Suprapubic skin (tissue), 4 donors: ENCODE measurements at places on chromosomes 6 and 20. TPM values are rescaled to one million over a fixed set of nuclear protein-coding genes. Genes with fewer than 3 reads are reported as not detected.

DNA sequence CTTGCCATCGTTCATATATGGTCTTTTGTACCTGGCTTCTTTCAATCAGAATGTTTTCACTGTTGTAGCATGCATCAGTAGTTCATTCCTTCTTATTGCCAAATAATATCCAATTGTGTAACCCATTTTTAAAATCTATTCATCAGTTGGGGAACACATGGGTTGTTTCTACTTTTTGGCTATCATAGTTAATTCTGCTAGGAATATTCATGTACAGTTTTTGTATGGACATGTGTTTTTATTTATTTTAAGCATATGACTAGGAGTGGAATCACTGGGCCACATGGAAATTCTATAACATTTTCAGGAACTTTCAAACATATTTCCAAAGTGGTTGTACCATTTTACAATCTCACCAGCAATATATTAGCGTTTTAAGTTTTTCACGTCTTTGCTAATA is 187.4 kb upstream of the PRND start:
- DNase-seq, result no peak

GRCh38 chr6:136494059-136494458 is 56.2 kb downstream of the MAP7 start:
- DNase-seq, result no peak

GRCh38 chr6:77466055-77466450 is 2.8 kb upstream of the HTR1B start:
- no peak for DNase-seq

DNA sequence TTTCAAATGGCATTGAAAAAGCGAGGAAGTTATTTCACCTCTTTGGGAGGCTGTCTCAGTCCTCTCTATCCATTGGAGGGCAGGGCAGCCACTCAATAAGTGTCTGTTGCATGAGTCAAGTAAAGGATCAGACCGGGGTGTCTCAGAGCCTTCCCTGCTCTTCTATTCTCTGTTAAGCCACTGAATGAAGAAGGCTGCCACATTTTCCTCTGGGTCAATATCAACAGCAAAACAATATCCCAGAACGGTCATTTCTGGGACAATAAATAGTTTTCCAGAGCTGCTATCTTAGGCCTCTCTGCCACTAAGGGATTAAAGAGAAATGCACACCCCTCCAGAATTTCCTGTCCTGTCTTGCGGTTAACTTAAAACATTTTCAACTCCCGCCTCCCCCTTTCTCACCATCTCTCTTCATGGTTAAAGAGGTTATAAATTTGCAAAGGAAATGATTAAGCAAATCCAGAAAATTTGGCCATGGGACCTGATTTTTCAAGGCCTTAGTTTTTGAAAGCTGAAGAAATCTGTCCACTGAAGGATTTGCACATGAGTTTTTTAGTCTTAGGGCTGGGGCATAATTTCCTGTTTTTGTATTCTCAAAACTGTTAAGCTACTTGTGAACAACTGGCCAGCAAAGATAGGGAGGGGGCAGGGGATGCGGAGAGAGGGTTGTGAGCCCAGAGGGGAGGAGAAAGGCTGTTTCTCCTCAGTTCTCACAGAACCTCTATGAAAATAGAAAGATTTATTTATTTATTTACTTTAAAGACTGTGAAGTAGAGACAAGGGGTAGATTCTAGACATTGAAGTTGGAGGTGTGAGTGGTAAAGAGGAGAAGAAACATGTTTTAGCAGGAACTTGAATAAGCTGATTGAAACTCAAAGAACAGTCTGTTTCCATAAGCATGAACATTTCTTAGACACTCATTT is 135.7 kb downstream of the BCAS1 start:
- DNase-seq, result peak; percentile 60

- DNase-seq, result no peak
These were observed 396.9 kb upstream of the EYS start for GRCh38 chr6:66103954-66104353.

DNA sequence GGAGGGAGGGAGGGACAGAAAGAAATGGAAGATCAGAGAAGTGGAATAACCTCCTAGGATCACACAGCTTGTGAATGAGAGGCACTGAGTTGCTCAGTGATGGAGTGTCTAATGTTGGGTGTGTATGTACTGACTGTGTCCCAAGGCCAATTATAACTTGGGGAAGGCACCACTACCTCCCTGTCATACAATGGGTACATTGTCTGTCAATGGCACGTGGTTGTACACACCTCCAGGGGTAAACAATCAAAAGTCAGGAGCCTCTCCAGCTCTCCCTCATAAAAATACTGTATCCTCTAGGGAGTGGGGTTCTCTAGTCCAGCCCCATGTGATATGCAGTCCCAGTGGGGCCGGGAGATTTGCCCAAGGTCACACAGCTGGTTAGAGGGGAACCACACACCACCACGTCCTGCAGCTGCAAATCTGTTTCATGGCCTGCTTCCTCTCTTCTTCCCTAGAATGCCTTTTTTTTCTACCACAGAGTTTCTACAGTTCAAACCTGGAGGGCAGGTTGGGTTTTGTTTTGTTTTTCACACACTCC is 112.5 kb downstream of the SNX5 start:
- DNase-seq, result no peak

- no peak for DNase-seq
These were observed 85.6 kb upstream of the BEND6 start for GRCh38 chr6:56869346-56869745.

DNA sequence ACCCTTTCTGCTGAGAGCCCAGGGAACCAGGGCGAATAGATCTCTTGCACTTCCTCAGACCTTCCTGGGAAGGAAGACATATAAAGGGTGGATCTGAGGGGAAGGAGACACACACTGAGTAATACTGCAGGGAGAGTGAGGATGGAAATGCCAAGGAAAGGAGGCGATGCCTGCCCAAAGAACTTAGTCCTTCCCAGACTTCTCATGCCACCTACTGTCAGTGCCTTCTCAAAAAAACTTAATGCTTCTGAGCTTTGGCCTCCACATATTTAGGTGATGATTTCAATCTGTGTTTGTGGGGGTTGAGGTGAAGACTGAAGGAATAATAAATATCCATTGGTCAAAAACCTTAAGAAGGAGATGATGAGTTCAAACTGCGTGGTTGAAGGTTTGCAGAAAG is 9.7 kb downstream of the BTN3A1 start:
- DNase-seq, result no peak

DNA sequence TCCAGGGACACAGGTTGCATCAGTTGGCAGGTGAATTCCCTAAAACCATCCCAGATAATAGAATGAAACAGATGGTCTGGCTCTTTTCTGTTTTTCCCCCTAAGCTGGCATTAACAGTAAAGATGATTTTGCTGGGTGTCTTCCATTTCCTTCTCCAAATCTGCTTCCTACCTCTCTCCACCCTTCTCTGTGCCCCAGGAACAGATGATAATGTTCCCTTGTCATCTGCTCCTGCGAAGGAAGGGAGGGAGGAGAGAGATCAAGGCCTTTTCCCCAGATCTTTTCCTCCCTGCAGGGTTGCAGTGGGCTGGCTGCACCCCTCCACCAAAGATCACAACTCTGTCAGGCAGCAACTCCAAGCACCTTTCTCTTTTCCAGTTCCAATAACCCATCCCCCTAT is 156.5 kb upstream of the PRDM1 start:
- no peak for DNase-seq

DNA sequence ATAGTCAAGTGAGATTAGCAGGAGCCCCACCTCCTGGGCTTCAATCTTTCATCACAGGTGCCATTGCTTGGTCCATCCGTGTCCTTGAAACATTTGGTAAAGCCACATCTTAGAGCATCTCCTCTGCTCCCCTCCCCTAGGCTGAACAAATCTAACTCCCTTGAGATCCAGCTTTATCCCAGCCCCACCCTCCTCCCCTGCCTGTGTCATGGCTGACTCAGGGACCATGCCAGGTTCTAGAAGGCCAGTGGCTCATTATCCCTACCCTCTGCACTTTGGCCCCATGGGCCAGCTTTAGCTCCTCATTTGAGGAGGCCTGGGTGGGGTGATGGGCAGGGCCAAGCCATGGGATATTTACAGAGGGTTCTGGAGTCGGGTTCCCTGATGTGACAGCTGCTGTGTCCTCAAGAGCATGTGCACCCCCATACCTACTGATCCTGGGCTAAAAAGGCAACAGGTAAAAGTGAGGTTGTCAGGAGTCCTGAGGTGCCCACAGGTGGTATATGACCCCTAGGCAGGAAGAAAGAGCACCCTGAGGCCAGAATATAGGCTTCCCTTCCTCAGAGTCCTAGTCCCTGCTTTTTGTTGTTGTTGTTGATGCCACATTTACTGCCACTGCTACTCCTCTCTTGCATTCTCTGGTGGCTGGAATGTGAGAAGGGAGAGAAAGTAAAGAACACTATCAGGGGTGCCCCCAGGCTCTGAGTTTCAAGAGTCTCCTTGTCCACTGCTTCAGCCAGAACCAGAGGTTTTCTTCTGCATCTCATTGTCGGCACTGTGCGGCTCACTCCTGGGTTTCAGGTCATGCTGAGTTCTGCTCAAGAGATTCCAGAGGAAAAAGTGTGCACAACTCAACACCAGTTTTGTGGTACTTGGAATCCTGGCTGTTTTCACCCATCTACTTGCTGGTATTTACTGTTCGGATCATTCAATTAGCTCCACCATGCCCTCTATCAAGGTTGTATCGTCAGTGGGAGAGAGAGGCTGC is 228.4 kb downstream of the LRFN2 start:
- peak; percentile 49 for DNase-seq

DNA sequence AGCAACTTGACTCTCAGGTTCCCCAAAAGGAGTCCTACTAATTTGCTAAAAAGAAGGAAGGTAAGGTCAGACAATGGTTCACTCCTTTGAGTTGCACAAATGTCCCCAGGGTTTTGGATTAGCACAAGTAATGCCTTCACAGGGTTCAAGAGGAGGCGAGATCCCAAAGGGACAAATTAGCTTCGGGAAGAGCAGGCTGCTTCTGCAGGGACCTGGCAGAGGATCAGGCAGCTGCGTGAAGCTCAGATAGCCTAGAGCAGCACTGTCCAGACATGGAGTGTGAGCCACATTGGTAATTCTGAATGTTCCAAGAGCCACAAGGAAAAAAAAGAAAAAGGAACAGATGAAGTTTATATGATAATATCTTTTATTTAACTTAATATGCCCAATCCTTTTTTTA is 115.4 kb downstream of the CFAP61 start:
- DNase-seq, result no peak

DNA sequence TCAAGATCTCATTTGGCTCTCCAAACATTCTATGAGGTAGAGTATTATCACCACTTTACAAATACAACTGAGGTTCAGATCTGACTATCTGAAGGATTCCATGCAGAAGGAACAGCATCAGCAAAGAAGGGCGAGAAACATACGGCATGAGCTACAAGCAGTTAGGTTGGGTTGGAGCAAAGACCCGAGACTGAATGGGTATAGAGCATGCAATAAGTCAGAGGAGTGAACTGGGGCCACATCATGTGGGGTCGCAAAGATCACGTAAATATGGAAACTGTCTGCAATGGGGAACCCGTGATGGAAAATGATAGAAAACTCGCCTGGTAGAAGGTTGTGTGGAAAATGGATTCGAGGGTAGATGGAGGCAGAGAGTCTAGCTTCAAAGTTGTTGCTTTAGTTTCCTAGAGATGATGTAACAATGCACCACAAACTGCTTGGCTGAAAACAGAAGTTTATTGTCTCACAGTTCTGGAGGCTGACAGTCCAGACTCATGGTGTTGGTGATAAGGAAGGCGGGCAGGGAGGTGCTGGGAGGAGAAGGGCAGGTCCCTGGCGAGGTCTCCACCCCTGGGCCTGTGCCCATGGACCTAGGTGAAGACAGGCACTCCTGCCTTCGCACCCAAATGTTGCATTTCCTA is 44.3 kb upstream of the BCLAF1 start:
- no peak for DNase-seq

DNA sequence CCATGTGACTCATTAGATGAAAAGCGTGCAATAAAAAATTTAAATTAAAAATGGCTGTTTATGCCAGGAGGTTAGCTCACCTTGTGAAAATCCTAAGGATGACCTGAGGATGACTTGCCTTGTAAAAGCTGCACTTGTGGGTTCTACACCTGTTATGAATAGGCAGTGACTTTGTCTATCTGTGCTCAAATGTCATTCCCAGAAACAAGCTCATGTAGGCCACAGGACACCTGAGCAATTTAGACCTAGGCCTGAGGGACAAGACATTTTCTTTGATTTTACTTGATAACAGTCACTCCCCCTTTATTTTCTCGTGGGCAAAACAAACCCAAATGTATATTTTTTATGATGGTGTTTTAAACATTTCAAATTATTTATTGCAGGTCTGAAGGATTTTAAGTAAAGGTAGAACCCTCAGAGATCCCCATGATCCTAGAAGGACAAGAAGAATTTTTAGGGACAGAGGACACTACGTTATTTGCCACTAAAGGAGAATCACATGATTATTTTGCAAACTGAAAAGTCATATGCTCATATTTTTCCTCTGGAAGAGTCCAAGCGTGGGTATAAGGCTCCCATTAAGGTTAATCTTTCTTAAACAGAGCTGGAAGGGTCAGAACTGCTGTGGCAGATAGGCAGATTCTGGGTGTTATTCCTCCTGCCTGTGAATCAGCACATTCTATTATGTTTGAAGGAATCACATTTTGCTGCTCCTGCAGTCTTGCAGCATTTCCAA is 277.5 kb upstream of the MAN1A1 start:
- DNase-seq, result no peak

DNA sequence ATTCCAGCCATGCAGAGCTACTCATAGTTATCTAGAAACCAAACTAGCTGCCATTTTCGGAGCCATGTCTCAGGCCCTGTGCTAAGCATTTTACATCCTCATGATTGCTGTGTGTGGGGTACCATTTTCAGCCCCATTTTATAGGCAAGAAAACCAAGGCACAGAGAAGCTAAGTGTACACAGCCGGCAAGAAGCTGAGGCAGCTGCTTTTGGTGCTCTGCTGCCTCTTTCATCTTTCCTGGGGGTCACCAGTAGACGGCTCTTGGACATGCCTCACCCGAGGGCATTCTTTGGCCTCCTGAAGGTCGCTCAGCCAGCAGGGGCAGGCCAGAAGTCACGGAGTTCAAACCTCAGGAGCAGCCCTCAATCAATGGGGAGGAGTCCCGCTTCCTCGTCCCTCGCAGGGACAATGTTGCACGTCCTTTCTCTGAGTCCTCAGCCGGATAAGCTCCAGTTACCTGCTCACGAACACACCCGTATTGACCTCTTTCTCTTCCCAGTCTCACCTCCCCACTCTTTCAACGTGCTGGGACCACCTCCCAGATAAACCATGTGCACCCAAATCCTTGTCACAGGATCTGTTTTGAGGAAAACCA is 82.6 kb upstream of the BLCAP start:
- DNase-seq, result no peak

- DNase-seq, result peak; percentile 81
These were observed 37.1 kb upstream of the NCOA3 start for GRCh38 chr20:47464380-47465101.

DNA sequence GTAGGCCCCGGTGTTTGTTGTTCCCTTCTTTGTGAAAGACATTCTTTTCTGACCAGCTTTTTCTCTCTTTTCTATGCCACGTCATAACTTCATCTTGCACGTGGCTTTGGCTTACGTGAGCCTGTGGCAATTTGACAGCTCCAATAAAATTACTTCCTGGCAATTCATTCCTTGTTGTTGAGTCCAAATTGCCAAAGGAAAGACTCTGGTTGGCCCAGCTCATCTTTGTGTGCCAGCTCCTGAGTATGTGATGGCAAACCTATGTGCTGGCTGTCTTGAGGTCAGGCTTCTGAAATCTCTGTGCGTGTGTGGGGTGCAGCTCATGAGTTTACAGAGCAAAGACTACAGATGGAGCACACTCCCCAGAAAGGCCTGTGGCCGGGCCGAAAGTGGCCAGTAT is 272.5 kb upstream of the SGK1 start:
- DNase-seq, result no peak

GRCh38 chr20:41138475-41139226 is 1.3 kb downstream of the PLCG1 start:
- DNase-seq, result no peak

Gene VGLL2
- total RNA-seq, result not detected

Gene EFCAB8
- not detected for total RNA-seq

Gene GRM1
- total RNA-seq, result not detected

Gene IL20RA
- total RNA-seq, result 88.8 TPM

Gene TRIM40
- not detected for total RNA-seq

Gene RNF144B
- 27.8 TPM for total RNA-seq

Gene PSMB9
- total RNA-seq, result 35.8 TPM
